ENCODE measurements at places on chromosomes 6 and 20.

DNA sequence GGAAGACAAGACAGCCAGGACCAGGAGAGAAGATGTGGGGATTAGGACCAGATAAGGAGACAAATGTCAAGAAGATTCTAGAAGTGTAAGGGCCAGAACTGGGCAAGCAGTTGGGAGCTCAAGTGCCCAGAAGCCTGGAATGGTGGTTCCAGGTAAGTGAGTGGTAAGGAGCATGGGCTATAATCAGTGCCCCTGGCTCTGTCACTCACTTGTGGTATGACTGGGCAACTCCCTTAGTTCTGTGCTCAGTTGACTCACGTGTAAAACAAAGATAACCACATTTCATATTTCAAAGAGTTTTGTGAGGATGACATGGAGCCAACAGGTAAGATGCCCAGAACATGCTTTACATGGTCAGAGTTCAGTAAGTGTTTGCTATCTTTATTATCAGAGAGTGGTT, 11.2 kb downstream of the CCDC167 start:
- no peaks in the 10 kb centered on the region for H3K27me3 ChIP-seq
- peak overlapping the region; percentile 40 for H3K27ac ChIP-seq
- peaks cover 37% of the 10 kb centered on the region for H3K4me1 ChIP-seq
- DNase-seq: no peak

DNA sequence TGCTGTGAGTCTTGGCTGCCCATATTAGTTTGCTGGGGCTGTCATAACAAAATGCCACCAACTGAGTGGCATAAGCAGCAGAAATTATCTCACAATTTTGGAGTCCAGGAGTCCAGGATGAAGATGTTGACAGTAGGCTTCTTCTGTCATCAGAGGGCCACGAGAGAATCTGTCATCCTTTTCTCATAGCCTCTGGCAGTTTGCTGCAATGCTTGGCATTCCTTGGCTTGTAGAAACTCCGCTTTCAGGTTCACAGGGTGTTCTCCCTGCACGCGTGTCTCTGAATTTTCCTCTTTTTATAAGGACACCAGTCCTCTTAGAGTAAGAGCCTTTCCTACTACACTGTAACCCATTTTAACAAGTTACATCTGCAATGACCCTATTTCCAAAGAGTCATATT, 838.4 kb downstream of the TFAP2A start:
- H3K27ac ChIP-seq: no peak overlapping the region
- no peaks in the 10 kb centered on the region for H3K36me3 ChIP-seq

- H3K36me3 ChIP-seq: peaks cover 83% of the 10 kb centered on the region
- H3K27ac ChIP-seq: peak overlapping the region; percentile 23
Observed at GRCh38 chr6:16741112-16742016, 19.9 kb downstream of the ATXN1 start.

DNA sequence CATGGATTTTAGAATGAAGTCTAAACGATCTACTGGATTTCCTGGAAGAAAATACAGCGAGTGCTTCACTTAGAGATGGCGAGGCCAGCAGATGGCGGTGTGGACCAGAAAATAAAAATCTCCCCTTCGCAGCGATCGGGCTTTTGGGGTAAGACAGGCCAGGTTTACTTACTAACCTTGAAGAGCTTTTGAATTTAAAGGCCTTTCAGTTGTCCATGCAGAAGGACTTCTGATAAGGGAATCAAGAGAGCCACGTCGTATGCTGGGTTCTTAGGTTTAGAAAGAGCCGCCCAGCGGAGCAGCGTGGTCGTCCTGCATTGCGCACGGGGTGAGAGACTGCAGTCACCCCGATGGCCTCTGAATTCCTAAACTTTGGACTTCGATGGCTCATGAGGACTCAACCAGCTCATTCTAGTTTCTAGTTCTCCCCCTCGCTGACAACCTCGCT, 125.2 kb upstream of the RALGAPA2 start:
- DNase-seq: peak; percentile 13
- H3K27me3 ChIP-seq: peaks cover 6% of the 10 kb centered on the region
- H3K4me1 ChIP-seq: peaks cover 3% of the 10 kb centered on the region
- no peak overlapping the region for H3K27ac ChIP-seq
- no peaks in the 10 kb centered on the region for H3K36me3 ChIP-seq
- no peak overlapping the region for H3K4me3 ChIP-seq

DNA sequence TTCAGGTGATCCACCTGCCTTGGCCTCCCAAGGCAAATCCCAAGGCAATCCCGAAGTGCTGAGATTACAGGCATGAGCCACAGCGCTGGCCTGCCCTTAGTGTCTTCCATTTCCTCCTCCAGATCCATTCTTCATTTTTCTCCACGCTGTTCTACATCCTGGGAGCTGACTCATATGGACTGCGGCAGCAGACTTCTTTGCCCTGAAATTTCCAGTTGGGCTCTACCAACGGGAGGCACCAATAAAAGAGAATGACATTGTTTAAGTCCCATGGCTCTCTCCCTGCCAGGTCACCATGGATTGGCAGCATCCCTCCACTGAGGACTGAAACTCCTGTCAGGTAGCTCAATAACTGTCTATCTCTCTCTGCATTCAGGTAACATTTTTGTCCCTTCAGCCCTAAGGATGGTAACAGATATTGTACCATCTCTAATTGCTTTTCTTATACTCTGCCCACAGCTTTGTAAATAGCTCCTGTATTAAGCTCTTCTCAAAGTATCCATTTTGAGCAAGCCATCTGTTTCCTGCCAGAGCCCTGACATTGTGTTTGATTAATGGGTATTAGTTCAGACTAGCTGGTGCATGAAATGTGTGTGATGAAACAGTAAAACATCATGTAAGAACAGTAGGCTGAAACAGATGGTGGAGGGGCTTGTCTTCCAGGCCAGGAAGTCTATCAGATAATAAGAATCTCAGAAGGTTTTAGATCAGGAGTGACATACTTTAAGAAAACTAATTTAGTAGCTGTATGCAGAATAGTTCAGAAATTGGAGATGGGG, 3.6 kb downstream of the TBCC start:
- peaks cover 10% of the 10 kb centered on the region for H3K4me1 ChIP-seq
- H3K36me3 ChIP-seq: peaks cover 17% of the 10 kb centered on the region
- H3K27ac ChIP-seq: no peak overlapping the region
- peaks cover 7% of the 10 kb centered on the region for H3K27me3 ChIP-seq
- no peak for DNase-seq

All from activated T-helper 2 cell treated with anti-CD3 and anti-CD28 coated beads, Interferon-gamma antibody, Interleukin-2, Interleukin-4, amounts not matched to agents 10 μg/mL and 5 μg/mL and 100 μg/mL, durations not matched to agents 14 hours and 24 hours and 36 hours (primary cell).